ENCODE measurements at places on chromosomes 6 and 20.

GRCh38 chr20:44576297-44576696 lies 6.1 kb upstream of the PKIG start:
- no peak for DNase-seq

- no peak for DNase-seq
These were observed 87.7 kb downstream of the PDE7B start for GRCh38 chr6:135939208-135939591.

- DNase-seq, result no peak
These were observed 56.8 kb upstream of the SPACA1 start for GRCh38 chr6:87990871-87991270.

DNA sequence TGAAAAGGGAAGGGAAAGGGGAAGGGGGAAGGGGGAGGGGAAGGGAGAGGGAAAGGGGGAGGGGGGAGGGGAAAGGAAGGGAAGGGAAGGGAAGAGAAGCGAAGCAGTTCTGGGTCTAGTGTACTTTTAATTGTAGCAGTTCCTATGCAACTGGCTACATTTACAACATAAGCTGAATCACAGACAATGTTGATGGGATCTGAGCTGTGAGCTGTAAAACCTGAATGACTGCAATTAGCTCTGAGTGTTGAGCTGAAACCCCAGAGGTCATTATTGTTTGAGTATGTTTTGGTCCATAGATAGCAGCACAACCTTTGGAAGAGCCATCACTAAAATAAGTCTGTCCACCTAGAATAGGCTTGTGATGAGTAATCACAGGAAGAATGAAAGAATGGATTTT lies 7.2 kb upstream of the ABHD12 start:
- no peak for DNase-seq

- no peak for DNase-seq
These were observed 68.0 kb upstream of the KCNQ5 start for GRCh38 chr6:72553531-72554511.

GRCh38 chr20:40956542-40957264 lies 71.9 kb upstream of the TOP1 start:
- DNase-seq, result no peak

GRCh38 chr6:5083307-5083583 lies 1.9 kb upstream of the PPP1R3G start:
- DNase-seq, result no peak

DNA sequence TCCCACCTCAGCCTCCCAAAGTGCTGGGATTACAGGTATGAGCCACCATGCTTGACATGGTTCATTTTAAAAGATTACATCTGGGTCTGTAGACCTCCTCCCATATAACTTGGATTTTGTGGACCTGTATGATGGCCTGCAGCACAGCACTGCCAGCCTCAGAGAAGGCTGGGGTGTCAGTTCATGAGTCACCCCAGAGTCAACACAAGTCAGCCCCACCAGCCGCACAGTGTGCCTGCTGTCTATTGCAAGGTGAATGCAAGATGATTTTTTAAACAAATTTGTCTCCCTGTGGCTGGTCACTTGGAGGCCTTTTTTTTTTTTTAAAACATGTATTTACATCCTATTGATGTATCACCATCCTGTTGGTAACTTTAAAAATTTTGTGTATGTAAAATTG lies 76.7 kb downstream of the RREB1 start:
- DNase-seq, result no peak

GRCh38 chr20:24682496-24682985 lies 213.1 kb downstream of the SYNDIG1 start:
- no peak for DNase-seq

DNA sequence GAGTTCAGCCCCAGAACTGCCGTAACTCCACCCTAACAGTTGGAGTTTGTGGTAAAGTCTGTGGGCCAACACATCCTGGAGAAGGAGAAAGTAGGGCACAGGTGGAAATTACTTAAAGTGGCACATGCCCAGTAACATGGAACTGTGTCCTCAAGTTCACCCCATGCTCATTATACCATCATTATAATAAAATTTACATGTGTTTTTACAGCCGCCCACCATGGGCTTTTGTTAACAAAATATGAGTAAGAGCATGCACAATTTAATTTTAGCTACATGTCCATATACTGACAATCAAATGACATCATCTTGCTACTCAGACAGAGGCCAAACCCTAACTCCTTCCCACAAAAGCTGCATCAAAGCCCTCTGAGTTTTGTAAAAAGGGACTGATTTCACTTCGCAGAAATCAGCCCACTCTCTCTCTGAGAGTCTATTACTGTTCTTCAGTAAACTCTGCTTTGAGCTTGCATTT lies 17.3 kb upstream of the ELOVL4 start:
- DNase-seq, result no peak

DNA sequence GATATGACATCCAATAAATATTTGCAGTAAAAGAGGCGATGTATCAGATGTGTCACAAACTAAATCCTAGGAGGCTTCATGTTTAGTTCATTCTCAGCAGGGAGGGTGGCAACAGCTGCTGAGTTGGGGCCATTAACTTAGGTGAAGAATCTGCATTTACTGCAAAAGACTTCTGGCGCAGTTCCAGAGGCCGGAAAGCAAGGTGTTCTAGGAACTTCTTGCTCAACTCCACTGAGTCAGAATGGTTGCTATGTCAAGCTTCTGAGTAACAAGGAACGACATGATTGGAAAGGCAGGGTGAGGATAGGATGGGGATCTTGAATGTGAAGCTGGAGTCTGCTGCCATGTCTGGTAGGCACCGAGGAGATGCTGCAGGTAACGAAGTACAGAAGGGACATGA lies 11.7 kb downstream of the ADNP start:
- no peak for DNase-seq

GRCh38 chr20:4947817-4948559 lies 53.3 kb downstream of the SLC23A2 start:
- DNase-seq, result no peak

GRCh38 chr6:20058912-20059311 lies 153.4 kb downstream of the MBOAT1 start:
- DNase-seq, result no peak

GRCh38 chr20:36098364-36098763 lies 56.2 kb upstream of the EPB41L1 start:
- DNase-seq, result no peak

DNA sequence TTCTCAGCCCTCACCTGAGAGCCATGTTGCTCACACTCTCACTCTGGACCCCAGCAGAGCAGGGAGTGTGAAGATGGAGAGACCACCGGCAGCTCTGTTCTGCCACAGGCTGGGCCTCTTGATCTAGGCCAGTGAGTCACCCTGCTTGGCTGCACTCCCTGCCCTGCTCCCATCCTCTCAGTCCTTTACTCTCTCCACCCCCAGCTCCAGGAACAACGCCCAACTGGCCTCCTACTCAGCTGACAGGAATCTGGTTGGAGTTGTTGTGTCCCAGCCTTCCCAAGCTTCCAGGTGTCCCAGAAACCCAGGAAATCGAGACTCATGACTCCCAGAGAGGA lies at the start of gene PSORS1C1:
TSS of gene PSORS1C1 (plus strand) at position 260 of the 338 bp plus-strand sequence. CDS start 14,833 bp downstream, outside the sequence.
- no peak for DNase-seq

DNA sequence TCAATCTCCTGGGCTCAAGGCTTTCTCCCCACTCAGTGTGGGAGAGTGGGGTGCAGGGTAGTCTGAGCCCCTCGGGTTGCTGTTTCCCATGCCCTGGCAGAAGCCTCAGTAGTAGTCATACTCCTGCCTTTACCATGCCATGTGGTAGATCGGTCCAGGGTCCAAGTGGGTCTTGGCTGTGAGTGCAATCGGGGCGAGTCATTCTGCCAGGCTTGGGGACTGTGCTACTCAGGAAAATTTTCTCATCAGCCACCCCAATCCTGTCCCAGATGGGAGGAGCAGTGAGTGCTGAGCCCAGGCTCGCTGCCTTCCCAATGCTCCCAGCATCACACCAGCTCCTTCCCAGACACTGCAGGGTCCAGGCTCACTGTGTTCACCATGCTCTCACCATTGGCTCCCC lies 10.7 kb upstream of the RAET1L start:
- no peak for DNase-seq

DNA sequence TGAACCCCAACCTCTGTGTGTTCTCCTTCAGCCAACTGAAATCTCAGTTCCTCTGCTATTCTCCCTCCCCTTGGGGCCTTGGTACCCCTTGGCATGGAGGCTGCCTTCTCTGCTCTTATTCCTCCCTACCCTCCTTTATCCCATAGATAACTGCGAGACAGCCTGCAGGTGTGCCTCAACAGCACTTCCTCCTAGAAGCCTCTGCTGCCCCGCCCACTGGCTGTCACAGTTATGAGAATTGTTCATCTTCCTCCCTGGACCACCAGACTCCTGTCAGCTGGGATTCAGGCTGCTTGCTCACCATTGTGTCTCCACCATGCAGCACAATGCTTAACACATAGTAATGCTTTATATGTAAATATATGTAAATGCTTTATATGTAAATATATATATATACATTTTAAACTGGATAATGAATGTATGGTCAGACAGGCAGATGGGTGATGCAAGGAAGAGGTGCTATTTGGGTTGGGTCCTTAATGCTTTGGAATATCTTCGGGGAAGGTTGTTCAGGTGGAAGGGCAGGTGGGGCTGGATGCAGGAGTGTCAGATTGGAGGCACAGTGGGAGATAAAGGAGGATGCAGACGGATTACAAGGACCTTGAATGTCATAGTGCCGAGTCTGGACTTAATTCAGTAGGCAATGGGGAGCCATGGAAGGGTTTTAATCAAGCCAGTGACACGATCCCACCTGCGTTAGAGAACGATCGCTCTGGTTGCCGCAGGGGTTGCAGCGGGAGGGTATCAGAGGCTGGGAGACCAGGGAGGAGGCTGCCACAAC lies 4.9 kb downstream of the CDH22 start:
- DNase-seq, result no peak

GRCh38 chr20:61024390-61024789 lies 227.7 kb upstream of the CDH4 start:
- no peak for DNase-seq

DNA sequence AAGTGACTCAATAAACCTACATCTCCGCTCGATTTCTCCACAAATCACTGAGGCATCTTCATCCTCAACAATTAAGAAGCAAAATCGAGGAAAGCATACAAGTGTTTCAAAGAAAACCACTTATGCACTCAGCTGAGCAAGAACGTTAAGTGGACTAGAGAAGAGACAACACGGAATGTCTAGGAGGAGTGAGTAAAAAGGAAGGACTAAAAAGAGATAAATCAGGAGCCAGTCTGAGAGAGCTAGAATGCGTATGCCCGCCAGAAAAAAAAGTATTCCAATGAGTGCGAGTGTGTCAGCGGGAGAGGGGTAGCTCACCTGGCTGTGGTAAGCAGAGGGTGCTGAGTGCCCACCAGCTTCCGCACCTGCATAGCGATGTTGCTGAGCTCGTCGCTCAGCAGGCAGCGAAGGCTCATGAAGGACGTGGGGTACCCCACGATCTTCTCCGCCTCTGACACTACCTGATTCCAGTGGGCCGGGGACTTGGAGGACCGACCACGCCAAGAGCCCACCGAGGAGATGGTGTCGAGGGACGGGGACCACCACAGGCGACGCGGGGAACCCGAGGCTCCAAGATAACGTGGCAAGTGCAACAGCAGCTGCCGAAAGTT lies 587 bp downstream of the PDSS2 start:
- DNase-seq, result no peak

DNA sequence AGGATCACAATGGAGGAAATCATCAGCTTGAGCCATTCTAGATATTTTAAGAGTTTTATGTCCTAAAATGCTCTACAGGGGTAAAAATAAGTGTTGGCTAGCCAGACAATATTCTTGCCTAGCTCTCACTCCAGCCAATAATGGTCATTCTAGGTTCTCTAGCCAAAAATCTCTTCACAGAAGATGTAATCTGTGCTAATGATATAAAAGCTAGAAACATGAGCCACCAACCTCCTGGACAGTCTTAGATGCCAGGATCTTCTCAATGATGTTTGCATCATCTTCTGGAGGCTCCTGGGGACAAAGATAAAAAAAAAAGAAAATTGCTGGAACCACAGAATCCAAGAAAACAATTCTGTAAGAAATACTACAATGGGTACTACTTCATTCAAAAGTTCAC lies 119.1 kb downstream of the CHD6 start:
- DNase-seq, result no peak

- DNase-seq, result no peak
These were observed 192.5 kb upstream of the ZFP64 start for GRCh38 chr20:52383995-52384621.

GRCh38 chr6:136795996-136796395 lies 3.7 kb upstream of the MAP3K5 start:
- no peak for DNase-seq

DNA sequence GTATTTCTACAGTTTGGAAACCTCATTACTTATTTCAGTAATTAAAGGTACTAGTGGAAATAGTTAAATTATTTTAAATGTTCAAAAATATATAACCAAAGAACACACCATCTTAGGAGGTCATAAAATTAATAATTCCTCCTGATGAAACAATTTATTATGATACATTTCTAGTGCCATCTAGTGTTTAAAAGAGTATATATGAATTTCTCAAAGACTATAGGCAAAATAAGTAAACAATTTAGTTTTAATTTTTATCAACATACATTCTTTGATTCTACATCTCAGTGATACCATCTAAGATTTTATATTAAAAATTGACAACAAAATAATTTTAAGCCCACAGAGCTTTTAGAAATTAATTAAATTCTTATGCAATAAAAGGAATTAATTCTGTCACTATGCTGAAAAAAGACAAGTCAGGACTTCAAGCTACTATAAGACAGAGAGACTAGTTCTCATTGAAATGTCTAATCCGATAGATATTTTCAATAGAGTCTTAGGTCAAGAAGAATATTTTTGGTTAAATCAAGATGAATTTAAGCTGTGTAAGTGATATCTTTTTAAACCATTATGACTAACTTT lies 107.8 kb upstream of the RNF217 start:
- DNase-seq, result no peak

DNA sequence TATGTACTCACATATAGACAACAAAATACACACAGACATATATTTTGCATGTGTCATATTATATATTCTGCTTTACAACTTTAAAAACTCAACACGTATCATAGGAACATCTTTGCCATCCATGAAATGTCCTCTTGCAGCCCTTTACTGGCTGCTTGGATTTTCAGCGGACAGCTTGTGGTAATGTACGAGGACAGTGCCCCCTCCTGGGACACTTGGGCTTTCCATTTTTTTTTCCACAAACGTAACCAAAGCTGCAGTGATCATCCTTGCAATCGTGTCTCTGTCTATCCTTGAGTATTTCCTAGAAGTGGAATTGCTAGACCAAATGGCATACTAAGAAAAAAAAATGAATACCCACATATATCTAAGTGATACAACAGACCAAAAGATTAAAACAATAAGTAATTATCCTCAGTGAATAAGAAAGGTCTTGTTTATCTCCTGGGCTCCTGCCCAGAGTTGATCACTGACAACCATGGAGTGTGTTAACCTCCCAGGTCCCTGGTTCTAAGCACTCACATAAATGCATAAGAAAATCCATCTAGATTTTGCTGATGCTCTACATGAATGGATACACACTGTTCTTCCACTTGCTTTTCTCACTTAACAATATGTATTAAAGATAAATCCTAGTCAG lies 18.1 kb downstream of the BPI start:
- DNase-seq, result no peak

DNA sequence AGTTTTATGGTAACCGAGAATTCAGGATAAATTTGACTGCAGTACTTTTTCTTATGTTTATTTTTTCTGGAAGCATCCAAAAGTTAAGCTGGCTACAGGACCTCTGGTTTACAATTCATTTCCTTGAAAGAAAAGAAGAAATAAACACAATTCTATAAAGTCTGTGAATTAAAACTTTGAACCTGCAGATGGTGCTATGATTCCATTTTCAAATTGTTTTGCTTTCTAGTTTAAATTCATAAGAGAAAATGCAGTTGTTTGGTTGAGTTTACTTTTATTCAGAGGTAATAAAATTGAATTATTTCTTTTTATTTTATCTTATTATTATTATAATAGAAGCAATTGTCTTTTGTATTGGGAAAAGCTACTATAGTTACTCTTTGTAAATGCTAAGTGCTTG lies 1.8 kb upstream of the VIP start:
- no peak for DNase-seq

All from stimulated activated CD4-positive, alpha-beta T cell treated with anti-CD3 and anti-CD28 coated beads, Interleukin-15, amount 100 ng/mL, for 48 hours (primary cell).